CD4-positive, CD25-positive, alpha-beta regulatory T cell (primary cell): ENCODE measurements at places on chromosomes 11 and 22.
A peak's percentile ranks its signal among the peaks of the same experiment; 100 is the strongest.

GRCh38 chr11:60905047-60905446 lies 1.3 kb downstream of the PRPF19 start:
- DNase-seq = no peak

GRCh38 chr11:99184146-99184545 lies 163.4 kb downstream of the CNTN5 start:
- DNase-seq = no peak

- DNase-seq = no peak
Measured at GRCh38 chr22:17257121-17258001, 38.1 kb upstream of the ADA2 start.

GRCh38 chr11:69409812-69410645 lies 71.4 kb upstream of the LINC01488 start:
- no peak for DNase-seq

- DNase-seq = peak; percentile 41
Measured at GRCh38 chr11:118910309-118911112, 15.2 kb downstream of the BCL9L start.

DNA sequence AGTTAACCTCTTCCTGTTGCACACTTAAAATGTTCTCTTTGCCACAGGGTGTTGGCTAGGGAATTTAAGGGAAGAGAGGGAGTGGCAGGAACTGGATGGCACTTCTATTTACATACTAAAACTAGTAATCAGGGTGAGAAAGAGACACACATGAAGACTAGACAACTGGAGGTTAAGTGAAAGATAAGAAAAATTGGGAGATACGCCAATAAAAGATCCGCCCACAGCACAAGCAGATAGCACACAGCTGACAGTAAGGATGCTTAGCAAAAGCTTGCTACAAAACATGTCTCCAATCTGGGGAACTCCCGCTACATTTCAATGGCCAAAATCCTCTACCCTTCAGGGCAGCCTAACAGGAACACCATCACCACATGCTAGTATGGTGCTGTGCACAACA lies 12.8 kb downstream of the CPSF7 start:
- no peak for DNase-seq

DNA sequence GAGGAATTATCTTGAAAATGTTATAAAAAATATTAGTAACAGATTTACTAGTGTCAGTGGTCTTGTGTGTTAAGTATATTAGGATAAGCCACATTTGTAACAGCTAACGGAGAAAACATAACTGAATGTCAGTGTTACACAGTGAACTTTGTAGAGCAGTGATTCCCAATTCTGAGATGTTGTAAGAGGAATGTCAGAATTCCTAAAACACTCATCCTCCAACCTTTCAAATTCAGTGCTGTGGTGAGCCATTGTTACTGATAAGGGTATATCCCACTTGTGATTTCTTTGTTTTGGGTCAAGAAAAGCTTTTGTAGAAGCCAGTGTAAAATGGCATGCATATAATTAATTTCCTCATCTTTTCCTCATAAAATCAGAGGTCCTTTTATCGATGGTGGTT lies 61.9 kb downstream of the ARHGEF12 start:
- DNase-seq = no peak

GRCh38 chr11:69213316-69213715 lies 57.6 kb downstream of the SMIM38 start:
- no peak for DNase-seq

DNA sequence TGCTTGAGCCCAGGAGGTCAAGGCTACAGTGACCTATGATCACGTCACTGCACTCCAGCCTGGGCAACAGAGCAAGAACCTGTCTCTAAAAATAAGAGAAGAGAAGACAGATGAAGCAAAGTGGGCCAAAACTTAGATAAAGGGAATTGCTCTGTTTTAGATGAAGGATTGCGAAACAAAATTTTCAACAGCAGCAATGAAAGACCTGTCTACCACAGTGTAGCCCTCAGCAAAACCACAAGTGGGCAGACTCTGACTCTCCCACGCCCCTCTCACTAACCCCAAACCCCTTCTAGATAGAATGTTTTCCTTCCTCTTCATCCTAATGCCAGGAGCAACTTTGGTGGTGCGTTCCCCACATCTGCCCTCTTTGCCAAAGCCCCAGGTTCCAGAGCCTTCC lies 105.6 kb upstream of the ALDH3B2 start:
- no peak for DNase-seq

- no peak for DNase-seq
Measured at GRCh38 chr11:66981976-66982578, 7.0 kb downstream of the C11orf86 start.

GRCh38 chr11:45931739-45932138 lies 9.3 kb downstream of the LARGE2 start:
- no peak for DNase-seq

GRCh38 chr11:61815790-61816735 lies 740 bp downstream of the FADS1 start:
- no peak for DNase-seq

DNA sequence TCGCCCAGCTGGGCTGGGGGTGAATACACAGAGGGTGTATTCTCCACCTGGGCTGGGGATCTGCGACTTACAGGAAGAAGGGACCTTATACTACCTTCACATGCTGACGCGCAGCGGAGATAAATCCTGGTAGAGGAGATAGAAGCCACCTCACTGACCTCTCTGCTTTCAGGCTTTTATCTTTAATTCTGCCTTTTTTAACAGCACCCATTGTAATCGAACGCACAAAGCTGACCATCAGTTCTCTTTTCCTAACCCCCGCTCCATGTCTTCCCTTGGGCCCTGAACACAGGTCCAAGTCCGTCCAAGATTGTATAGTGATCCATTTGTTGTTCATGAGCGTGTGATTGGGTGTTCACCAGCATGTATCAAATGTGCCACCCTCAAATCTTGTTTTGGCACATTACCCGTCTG lies 664 bp upstream of the LAMTOR1 start:
- DNase-seq = no peak

- DNase-seq = peak; percentile 83
Measured at GRCh38 chr22:36301384-36301828, 48.5 kb downstream of the APOL1 start.

DNA sequence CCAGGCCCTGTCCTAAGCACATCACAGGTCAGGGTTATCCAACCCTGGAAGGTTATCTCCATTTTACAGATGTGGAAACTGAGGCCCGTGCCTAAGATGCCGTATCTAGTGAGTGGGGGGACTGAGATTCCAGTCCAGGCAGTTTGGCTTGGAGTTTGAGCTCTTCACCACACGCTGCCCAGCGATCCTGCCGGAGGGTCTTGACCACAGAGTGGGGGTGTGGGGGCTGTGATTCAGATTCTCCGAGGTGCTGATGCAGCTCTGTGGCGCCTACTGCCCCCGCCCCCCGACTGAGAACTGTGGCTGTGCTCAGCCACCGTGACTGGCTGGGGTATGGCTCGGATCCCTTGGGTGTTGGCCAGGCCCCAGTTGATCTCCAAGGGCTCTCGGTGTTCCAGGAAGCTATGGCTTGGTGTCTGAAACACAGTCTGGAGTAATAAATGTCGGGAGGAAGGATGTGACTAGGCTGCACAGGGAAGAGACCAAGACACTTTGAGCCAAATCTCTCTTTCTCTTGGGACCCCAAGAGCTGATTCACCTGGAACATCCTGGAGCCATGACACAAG lies 60.6 kb upstream of the RASD2 start:
- no peak for DNase-seq

GRCh38 chr11:113159988-113160807 lies 154.2 kb upstream of the TTC12 start:
- no peak for DNase-seq

DNA sequence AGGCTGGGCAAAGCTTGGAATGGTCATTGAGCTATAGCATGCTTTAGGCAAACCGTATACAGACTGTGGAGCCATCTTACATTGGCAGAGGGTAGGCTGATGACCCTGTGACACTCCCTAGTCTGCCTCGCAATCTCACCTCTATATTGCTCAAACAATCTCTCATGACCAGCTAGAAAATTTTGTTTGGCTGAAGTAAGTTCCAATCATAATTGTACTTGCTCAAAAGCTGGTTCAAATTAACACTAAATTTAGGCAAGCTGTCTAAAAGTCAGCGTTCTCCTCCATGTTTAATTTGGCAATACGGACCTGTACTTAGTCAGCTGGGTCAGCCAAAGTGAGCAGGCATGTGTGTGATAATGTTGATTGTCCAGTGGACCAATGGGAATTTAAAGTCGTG lies 133.0 kb downstream of the SWAP70 start:
- DNase-seq = no peak

- DNase-seq = no peak
Measured at GRCh38 chr11:19931141-19931770, 218.6 kb downstream of the NAV2 start.

GRCh38 chr22:37089434-37089833 lies 20.1 kb downstream of the TMPRSS6 start:
- DNase-seq = no peak
